ENCODE measurements at places on chromosomes 6 and 20.

DNA sequence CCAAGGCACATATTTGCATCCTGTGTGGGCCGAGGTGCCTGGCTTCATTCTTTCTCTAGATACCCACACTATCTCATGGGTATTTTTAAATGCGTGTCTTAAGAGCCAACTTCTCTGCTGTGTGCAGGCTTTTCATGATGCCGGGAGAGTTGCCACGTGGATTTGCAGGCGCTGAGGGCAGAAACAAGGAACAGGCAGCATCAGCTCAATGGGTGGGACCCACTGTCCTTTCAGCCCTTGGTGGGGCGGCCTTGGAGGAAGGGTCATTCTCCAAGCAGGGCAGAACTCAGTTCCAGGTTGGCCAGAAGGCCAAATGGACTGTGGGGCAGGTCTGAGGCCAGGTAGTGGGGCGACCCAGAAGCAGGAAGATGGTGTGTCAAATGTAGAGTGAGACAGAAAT, 84.7 kb downstream of the PHACTR3 start:
- no peak for DNase-seq

DNA sequence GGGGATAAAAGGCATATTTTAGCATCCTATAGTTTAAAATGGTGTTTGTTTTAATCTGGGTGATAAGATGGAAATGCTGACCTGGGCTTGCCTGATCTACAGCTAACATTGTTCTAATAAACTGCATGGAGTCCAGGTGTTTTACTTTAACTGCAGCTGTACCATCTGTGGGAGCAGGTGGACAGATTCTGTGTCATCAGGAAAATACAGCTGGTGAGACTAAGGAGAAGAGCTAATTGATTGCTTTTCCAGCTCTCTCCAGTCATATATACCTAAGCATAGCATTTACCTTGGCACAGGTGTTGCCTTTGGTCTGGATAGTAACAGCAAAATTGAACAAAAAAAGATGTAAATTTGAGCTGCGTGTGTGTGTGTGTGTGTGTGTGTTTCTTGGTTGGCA, 31.6 kb downstream of the CBFA2T2 start:
- no peak for DNase-seq

DNA sequence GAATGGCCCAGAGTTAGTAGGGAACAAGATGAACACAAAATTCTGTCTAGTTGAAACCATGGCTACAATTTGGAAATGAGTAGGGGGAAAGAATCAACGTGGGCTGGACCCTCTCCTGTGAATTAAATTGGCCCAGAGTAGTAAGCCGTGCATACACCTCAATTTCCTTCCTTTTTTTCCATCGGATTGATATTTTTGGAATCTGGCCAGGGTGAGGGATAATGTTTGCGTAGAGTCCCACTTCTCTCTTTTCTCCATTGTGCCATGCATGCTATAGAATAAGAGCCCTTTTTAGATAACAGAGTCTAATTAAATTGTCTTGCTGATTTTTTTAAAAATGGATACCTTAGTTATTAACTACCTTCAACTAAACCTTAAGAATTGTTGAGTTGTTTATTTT, 35.2 kb downstream of the XRN2 start:
- no peak for DNase-seq

DNA sequence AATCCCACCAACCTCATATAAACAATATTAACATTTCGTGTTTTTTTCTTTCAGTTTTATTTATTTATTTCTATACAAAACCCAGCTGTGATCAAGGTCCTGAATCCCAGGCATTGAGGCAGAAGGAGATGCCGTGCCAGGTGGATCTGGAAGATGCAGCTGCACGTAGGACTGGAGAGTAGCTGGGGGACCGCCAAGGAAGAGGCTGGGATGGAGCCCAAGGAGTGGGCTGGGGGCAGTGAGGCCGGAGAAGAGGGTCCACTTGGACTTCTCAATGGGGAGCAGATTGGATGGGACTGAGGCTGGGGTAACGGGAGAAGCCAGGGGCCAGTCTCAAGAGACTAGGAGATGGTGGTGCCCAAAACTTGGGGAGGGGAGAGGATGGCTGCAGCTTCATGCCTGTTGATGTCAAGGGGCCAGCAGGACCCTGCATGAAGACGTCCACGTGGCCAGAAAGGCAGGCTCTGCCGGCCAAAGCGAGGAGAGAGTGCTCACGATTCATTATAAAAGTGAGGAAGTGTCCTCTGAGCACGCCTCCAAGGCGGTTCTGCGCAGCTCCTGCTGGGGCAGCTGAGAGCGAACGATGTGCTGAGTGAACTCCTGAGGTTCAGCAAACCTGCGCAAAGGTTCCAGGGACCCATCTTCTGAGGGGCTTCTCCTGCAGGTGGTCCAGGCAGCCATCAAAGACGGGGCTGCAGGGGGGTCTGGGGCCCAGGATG, 110.3 kb downstream of the BMP7 start:
- no peak for DNase-seq

- DNase-seq, result no peak
These were observed 77.8 kb downstream of the BACH2 start for GRCh38 chr6:90218959-90219208.

DNA sequence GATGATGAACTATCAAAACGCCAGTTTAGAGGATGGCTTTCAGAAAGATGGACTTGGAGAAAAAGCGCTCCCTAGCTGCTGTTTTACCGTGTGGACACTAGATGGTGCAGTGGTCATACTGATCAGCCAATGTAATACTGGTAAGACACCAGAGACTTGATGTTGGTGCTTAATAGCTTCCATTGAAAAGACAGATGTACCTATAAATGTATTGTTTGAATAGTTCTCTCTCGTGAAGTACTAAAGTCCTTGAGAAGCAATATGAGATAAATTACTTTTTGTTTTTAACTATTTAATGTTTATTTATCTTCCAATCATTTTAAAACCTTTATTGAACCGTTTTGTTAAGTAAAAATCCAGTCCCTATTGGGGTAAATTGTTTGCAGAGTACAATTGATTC, 63.9 kb upstream of the FUCA2 start:
- peak; percentile 26 for DNase-seq

DNA sequence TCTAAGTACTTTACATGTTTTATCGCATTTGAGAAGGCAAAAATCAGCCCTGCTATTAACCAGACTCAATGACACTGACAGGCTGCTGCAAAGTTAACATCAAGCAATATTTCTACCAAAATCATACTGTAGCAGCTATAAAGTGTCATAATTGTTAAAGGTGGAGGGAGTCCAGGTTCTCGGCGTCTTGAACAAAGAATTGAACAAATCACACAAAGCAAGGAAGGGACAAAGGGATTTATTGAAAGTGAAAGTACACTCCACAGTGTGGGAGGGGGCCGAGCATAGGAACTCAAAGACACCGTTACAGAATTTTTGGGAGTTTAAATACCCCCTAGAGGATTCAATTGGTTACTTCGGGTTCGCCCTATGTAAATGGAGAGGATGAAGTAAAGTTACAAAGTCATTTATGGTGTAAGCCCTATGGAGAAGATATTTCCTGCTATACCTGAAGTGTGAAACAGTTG, 12.9 kb upstream of the ZNF391 start:
- DNase-seq, result no peak

- no peak for DNase-seq
These were observed 90.7 kb downstream of the CDC5L start for GRCh38 chr6:44478158-44478557.

- DNase-seq, result no peak
These were observed 43.9 kb upstream of the GGTLC1 start for GRCh38 chr20:24032400-24032898.

GRCh38 chr6:14656078-14656521, 538.5 kb downstream of the CD83 start:
- no peak for DNase-seq

- DNase-seq, result no peak
These were observed 26.8 kb upstream of the MRGBP start for GRCh38 chr20:62769346-62770071.

- no peak for DNase-seq
These were observed 68.6 kb downstream of the PKIB start for GRCh38 chr6:122678841-122679240.

- DNase-seq, result no peak
These were observed 48.4 kb downstream of the ARHGAP40 start for GRCh38 chr20:38650010-38650409.

DNA sequence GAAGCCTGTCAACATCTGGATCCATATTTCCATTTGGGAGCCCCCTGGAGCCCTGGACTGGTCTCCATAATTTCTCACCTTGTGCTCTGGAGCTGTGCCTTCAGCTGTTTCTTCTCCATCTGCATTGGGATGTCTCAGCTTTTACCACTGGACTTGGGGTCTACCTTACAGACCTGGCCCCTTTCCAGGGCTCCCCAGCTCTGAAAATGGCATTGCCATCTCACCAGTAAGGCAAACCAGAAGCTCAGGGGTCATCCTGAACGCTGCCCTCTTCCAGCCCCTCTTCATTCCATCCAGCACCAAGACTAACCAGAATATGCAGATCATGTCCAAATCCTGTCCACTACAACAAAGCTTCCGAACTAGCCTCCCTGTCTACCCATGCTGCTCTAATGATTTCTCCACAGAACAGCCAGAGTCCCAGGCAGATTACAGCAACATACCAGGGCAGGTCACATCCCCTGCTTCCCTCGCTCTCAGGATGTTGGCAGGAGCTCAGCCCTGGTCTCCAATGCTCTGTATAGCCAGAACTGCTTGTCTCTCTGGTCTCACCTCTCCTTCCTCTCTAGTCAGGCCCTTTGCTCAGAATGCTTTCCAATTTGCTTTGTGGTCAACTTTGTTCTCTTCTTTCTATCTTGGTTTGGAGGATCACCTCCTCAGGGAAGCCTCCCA, 17.7 kb upstream of the NNAT start:
- DNase-seq, result no peak

DNA sequence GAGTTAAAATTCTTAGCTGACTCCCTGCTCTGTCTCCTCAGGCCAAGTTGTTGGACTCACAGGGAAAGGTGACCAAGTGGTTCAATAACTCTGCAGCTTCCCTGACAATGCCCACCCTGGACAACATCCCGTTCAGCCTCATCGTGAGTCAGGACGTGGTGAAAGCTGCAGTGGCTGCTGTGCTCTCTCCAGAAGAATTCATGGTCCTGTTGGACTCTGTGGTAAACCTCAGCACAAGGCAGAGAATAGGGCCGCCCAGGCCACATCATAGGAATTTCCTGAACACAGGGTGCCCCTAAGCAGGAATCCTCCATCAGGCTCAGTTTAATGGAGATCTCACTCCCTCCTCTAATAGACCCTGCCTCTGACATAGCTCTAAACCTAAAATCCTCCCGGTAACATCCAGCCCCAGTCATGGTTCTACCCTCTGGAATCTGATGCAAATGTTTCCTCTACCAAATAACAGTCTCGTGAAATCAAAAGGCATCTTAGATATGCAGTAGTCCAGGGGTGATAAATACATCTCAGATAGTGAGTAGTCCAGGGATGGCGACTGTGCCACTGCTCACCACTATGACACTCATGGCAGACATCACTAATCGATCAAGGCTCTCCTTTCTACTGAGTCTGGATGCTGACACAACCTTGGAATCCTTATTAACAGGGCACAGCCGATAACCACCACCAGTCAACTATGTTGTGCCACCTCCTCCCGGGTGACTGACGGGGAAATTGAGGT, 18.3 kb downstream of the BPIFB1 start:
- DNase-seq, result no peak

DNA sequence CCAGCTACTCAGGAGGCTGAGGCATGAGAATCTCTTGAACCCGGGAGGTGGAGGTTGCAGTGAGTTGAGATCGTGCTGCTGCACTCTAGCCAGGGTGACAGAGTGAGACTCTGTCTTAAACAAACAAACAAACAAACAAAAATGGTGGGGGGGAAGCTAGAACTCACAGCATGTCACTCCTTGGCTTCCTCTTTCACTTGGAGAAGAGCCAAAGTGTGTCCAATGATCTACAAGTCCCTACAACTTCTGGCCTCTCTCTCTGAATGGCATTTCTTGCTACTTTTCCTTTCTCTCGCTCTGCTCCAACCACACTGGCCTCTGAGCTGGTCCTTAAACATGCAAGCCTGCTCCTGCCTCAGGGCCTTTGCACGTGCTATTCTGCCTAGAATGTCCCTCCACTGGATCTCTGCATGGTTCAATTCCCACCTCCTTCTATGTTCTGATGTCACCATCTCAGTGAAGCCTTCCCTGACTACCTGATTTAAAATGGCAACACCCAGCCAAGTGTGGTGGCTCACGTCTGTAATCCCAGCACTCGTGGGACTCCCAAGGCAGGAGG, 8.1 kb downstream of the TLDC2 start:
- no peak for DNase-seq

- DNase-seq, result no peak
These were observed 801 bp downstream of the CCDC28A start for GRCh38 chr6:138774370-138774769.

DNA sequence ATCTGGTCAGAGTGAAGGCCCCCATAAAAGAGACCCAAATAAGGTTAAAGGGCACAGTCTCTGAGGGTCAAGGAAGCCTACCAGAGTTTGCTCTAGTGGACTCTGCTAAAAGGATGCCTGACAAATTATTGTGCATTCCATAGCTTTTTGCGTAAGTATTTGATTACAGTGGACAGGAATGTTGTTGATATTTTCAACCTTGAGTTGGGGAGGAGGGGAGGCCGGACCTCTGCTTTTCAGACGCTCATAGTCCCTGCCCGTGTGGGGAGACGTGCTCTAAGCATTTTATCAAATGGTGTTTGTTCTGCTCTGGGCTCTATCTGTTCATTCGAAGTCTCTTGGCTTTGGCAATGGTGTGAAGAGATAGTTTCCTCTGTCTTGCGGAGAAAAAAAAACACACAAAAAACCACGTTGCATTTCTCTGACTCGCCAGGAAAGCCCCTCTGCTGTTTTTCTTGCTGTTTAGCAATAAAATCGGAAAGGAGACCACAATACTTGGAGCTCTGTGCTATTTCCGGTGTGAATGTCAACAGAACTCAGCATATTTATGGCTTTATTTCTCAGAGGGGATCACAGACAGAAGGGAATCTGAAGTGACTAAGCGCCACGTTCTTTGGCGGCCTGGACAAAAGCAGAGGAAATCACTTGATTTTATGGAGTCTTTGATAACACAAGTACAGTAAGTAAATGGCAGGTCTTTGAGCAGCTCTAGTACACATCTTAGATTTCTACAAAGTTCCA, 159.8 kb downstream of the ZFP64 start:
- peak; percentile 66 for DNase-seq

DNA sequence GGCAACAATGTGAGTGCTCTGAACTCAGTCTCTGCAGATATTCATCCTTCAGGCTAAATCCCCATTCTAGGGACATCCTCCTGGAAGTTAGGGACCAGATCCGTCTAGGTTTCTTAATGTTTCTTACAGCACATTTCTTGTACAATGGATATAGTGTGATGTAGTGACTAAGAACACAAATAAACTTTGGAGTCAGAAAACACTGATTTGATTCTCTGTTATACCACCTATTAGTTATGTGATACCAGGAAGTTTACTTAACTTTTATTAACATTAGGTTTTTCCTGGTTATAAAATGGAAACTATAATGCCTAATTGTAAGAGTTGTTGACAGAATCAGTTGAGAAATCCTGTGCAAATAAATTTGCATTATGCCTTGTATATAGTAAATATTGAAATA, 57.6 kb upstream of the KCNQ5 start:
- no peak for DNase-seq

- DNase-seq, result no peak
These were observed 101.6 kb upstream of the TMEM30A start for GRCh38 chr6:75386050-75386770.

- DNase-seq, result peak; percentile 22
These were observed 10.9 kb downstream of the BANF2 start for GRCh38 chr20:17710379-17711266.

GRCh38 chr6:142002825-142003405, 129.8 kb upstream of the GJE1 start:
- no peak for DNase-seq

GRCh38 chr20:31704225-31705119, 18.2 kb downstream of the BCL2L1 start:
- DNase-seq, result peak; percentile 22

GRCh38 chr6:132131758-132132157, 180.6 kb upstream of the CCN2 start:
- DNase-seq, result peak; percentile 79

GRCh38 chr6:90004511-90004910, 110.2 kb downstream of the GJA10 start:
- no peak for DNase-seq
